Activated T-cell treated with anti-CD3 and anti-CD28 coated beads for 4 hours (primary cell): ENCODE measurements at places on chromosomes 6 and 20.

DNA sequence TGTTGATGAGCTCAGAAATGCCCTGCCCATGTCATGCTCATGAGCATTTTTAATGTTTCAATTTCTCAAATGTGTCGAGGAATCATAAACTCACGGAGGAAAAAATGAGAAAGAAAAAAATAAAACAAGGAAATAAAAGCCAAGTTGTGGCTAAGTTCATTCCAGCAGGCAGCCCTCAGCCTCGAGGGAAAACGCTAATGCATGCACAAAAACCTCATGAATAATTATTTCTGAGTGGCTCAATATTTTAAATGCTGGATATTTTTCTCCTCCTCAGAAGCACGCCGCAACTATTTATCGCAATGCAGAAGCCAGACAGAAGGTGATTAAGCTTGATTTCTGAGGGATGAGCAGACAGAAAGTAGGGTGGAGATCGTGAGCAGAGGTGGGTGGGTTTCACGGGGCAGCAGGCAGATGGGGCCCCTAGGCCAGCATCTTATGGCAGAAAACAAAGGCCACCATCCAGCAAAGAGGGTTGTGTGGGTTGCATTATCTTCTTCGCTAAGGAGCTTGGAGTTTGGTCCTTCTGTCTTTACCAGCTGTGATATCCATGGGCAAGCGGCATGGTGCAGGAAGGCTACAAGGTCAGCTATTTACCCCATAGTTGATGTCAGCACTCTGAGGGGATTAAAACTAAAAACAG, 151.5 kb upstream of the LRFN2 start:
- no peak for DNase-seq

- DNase-seq = no peak
Observed at GRCh38 chr6:42302411-42302810, 84.8 kb upstream of the MRPS10 start.

DNA sequence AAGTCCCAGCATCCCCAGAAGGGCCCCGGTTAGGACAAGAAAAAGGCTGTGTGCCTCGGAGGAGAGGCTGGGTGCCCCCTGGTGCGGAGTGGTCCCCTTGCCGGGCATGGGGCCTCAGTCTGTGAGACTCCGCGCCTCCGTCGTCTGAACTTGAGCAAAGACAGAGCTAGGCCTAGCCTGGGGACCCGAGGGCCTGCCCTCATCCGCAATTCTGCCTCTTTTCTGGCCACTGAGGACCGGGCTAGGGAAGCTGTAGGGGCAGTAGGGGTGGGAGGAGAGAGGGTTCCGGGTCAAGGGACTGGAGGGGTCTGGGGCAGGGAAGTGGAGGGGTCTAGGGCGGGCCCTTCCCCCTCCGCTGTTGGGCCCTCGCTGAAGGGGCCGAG, 550 bp upstream of the HSPA12B start:
- DNase-seq = no peak

- no peak for DNase-seq
Observed at GRCh38 chr6:148323344-148323743, 19.3 kb upstream of the SASH1 start.

GRCh38 chr6:150451807-150452427, 83.1 kb downstream of the IYD start:
- no peak for DNase-seq

- no peak for DNase-seq
Observed at GRCh38 chr20:43987531-43987930, 72.9 kb downstream of the TOX2 start.

DNA sequence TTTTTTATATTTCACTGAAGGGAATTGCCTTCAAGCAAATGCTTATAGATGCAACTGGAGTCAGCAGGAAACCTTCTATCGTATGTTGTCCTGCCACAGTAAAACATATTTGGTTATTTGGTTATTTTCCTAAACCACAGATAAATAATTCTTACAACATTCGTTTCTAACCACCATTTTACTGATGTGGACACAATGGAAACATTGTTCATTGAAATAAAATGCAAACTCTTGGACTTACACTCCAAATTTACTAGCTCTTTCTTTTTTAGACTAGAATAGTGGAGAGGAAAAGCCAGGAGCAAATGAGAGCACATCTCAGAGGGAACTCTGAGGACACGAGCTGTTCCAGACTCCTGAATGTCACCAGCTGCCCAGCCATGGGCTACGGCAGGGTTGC, 114.8 kb downstream of the RPS12 start:
- no peak for DNase-seq

- DNase-seq = no peak
Observed at GRCh38 chr6:10610289-10610688, 84.1 kb downstream of the C6orf52 start.

- DNase-seq = peak; percentile 27
Observed at GRCh38 chr6:130215526-130215925, 7.2 kb downstream of the SAMD3 start.

DNA sequence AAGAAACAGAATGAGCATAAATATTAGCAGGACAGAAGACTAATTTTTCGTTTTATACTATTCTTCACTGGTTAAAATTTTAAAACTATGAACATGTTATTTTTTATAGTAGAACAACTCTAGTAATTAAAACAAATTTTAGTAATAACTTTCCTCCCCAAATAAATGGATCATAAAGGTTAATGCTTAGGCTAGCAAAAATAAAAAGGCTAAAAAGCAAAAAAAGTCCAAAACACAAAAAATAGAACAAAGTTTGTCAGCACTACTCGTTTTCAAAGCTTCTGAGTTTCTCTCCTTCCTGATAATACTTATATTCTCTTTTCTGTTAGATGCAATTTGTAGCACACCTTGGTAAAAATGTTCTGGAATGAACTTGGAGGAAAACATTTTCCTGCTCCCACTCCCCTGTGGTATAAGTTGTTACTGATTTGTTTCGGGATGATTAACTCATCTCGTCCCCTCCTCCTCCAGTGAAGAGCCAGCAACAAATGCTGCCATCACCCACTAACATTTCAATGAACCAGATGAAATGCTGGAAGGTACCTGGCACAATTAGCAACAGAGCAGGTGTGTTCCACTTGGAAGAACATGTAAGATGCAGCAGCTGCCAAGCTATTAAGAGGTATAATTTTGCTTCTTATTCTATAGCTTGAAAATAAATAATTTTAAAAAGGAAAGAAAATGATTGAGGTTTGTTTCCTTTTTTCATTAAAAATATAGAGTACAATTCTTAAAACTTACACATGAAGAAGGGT, 130.5 kb downstream of the MYB start:
- no peak for DNase-seq

GRCh38 chr6:157261606-157262005, 61.7 kb downstream of the TMEM242 start:
- no peak for DNase-seq

- DNase-seq = no peak
Observed at GRCh38 chr6:137550535-137550934, 56.3 kb upstream of the OLIG3 start.

DNA sequence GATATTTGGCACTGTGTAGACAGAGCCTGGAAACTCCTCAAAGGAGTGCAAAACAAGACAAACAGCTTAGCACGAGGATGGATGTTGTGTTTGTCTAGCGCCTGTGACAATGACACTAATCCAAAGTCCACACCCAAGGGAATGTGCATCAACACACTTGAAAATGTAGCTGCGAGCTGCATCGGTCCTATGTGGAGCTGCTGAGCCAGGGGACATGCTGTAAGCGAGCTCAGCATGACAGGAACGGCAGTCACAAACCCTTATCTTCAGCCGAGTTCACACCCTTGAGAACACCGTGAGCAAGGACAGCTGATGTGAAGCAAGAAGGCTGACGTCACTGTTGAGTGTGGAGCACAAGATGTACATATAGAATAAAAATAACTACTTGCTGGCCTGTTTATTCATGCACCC, 684.3 kb downstream of the QKI start:
- DNase-seq = no peak

- DNase-seq = no peak
Observed at GRCh38 chr6:38843798-38844197, 128.7 kb downstream of the DNAH8 start.

DNA sequence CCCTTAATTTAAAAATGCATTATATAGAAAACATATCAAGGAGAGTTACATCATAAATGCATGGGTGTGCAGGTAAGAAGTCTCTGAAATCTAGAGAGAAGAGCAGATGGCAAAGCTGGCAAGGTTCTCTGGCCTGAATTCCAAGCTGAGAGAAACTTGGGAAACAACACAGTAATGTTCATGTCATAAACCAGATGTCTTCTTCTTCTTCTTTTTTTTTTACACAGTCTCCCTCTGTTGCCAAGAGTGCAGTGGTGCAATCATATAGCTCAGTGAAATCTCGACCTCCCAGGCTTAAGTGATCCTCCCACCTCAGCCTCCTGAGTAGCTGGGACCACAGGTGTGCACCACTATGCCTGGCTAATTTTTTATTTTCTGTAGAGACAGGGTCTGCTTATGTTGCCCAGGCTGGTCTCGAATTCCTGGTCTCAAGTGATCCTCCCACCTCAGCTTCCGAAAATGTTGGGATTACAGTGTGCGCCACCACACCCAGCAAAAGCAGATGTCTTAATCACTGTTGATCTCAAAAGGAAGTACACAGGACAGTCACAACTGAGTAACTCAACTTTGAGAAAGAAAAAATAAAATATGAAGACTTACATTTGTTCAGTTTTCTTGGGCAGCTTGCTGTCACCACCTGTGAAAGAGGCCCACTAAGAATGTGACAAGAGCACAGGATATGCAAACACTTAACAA, 77.3 kb downstream of the DNAAF9 start:
- no peak for DNase-seq

- no peak for DNase-seq
Observed at GRCh38 chr6:157471895-157472686, 91.1 kb downstream of the ZDHHC14 start.

- no peak for DNase-seq
Observed at GRCh38 chr6:15481390-15482291, 181.2 kb downstream of the DTNBP1 start.

DNA sequence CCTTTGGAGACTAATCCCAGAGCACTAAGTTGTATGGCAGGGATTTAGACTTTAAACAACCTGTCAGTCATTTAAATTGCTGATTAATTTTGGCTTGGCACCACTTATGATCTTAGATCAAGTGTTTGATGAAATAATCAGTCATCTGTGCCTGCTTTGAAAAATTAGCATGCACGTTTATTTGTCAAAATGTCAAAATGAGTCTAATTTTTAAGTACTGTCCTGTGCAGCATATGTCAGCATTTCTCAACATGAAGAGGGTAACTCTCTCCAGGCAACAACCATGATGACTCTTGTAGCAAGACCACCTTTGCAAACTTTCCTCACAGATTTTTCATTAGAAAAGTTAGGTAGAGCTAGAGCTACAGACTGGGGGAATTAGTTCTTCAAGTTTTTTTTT, 155.7 kb upstream of the GJE1 start:
- no peak for DNase-seq
